HCT116 (cell line): ENCODE measurements at places on chromosomes 2 and 18. TPM values are rescaled to one million over a fixed set of nuclear protein-coding genes. Genes with fewer than 3 reads are reported as not detected.

DNA sequence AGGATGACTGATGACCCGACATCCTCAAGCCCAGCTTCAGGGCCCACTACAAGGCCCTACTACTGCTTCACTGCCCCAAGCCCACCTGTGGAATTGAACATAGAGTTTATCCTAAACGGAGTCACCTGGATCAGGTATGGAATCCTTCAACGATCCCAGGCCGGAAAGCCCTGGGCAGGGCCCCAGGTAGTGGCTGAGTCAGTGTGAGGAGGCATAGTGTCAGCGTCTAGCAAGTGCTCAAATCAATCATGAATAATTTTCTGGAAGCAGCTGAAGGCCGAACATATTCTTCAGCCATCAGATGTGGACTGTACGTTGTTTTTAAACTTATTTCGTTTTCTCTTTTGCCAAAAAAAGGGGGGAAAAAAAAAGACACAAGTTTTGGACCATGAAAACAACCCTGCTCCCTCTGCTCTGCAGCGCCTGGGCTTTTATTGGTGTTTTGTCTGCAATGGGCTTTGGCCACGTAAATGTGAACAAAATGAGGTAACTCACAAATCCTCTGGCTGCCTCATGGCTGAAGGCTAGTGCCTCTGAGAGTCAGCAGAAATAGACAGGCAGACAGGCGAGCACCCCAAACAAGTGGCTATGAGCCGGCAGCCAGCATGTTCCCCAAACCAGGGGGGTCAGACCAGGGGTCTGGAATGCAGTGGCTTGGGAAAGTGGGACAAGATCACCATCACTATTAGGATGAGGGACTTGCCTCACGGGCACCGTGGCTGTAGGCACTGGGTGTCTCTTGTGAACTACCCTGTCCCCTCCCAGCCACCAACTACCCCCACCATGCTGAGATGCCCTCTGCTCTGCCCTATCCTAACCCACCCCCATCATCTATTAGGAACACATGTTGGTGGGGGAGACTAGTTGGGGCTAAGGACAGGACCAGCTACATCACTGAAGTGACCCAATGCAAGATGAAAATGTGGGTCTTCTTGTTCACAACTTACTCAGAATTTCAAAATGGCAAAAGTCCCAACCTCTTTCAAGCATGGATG is 51.4 kb downstream of the TTC32 start:
- H3K27me3 ChIP-seq, result no peaks in the 10 kb centered on the region
- no peaks in the 10 kb centered on the region for H3K36me3 ChIP-seq
- no peaks in the 10 kb centered on the region for H3K4me1 ChIP-seq
- no peak for DNase-seq
- H3K4me3 ChIP-seq, result no peak overlapping the region

GRCh38 chr2:169978402-169979017 is 151.3 kb downstream of the UBR3 start:
- no peaks in the 10 kb centered on the region for H3K36me3 ChIP-seq
- no peaks in the 10 kb centered on the region for H3K4me1 ChIP-seq
- no peak overlapping the region for H3K27ac ChIP-seq
- DNase-seq, result no peak
- no peaks in the 10 kb centered on the region for H3K27me3 ChIP-seq

SAG gene
- not detected for total RNA-seq

GALNT13 gene
- total RNA-seq, result 0.44 TPM
